ENCODE measurements at places on chromosomes 7 and 10.

DNA sequence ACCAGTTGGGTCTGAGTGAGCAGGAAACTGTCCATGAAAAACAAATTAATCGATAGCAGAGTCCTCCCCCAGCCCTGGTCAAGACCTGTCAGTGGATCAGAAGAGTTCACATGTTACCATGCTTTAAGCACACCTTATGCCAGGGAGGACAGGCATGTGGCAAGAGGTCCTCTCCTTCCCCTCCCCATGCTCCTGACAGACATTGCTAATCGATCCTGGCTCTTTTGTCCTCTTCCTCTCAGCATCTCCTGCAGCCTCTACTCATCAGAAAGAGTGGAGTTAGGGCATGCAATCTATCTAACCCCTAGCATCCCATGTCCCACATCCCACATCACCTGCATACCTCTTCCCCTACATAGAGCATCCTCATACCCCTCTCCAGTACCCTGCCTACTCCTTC, 117.1 kb upstream of the TCF7L2 start:
- no peak for DNase-seq

DNA sequence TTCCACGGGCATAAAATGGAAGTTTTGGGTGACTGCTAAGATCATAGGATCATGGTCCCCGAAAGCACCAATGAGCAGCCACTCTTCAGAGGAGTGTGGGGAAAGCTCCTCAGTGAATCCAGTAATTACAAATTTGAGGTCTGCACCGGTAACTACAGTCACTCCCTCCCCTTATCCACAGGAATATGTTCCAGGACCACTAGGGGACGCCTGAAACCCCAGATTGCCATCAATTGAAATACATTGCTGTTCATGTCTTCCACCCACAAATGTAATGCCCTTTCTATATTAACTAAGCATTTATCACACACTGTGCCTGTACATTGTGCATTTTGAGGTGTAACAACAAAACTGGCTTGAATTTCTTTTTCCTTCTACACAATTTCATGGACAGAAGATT, 447.9 kb upstream of the PFKP start:
- DNase-seq: no peak

DNA sequence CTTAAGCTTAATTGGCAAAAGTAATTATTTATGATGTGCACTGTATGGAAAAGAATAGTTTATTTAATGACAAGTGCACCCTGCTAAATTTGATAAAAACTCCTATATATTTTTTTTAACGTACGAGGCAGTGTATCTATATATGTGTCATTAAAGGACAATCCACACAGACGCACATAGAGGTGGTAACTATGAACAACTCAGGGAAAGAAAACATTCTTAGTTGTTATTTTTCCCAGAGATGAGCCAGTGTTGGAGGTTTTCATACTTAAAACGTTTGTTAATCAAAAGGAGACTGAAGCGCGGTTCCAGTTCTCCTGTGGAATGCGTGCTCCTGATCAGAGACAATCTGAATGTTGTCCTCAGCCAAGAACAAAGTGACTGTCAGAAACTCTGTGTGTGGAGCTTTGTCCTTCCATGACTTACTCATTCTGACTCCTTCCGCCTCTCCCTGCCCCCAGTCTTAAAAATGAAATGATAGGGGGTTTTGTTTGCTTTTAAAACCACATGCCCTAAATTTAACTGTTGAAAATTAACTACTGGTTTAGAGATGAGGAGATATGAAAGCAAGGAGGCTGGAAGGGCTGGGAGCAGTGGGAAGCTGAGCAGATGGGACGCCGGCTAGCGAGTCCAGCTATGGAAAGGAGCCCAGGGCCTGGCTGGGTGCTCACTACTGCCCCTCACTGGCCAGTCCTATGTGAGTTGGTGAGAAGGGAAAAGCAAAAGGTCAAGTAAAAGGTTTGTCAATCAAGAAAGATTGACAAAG, 99.6 kb downstream of the SVIL start:
- no peak for DNase-seq

- no peak for DNase-seq
Observed at GRCh38 chr10:132796846-132797245, 10.9 kb upstream of the NKX6-2 start.

DNA sequence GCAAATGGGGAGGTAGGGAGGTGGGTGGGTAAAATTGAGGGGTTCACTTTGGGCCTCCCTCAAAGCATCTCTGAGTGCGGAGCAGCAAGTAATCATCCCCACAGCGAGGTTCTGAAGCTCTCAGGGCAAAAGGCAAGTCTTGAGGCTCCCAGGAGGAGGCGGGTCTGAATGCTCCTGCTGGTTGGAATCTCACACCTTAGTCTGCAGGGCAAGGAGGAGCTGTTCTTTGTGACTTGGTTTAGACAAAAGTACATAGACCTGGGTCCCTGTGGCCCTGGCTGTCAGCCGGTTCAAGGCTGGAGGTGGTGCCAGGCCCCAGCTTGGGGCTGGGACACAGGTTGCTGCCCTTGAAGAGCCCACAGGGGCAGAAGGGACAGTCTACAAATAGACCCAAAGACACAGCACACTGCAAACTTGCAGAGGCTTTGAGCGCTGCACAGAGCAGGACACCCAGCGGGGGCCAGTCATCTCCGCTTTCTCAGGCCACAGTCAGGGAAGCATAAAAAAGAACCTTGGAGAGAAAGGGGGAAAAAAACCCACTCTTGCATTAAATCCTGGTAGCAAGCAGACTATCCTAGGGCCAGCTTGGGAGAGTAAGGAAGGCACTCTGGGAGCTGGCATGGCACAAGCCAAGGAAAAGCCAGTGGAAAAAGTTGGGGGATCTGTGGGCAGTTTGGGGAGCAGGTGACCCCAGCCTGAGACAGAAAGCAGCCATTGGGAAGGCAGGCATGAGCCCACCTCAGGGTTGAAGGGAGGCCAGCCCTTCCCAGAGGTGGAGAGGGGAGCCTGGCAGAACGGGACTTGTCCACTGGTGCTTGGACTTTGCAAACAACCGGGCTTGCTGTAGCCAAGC, 926 bp upstream of the C10orf71 start:
- no peak for DNase-seq

DNA sequence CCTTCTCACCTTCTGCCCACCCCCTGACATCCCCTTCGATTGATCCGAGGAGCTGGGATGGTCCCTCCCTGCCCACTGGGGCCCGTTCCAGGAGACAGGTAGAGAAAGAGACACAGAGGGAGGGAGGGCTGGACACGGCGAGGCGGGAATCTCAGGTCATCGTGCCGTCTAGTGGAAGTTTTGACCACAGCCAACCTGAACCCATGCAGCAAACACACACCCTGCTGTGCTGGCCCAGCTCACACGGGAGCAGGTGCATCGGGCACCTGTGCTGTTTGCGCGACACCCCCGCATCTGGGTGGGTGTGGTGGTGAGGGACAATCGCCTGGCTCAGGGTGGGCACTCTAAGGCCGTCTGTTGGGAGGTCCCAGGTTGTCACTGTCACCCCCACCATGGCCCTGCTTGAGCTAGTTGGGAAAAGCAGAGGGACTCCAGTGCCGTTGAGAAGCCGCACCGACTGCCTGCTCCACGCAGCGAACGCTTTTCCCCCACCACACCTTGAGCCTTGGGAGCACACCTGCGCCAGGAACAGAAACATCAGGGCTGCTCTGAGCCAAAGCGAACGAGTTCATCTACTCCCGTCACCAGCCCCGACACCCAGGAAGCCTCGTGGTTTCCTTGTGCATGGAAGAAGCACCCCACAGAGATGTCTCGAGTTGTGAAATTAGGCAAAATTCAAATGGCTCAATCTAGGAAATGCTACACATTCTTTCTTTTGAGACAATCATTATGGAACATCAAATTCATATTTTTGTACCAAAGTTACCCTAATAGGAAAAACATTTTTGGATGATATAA, 285.8 kb downstream of the DNAJB6 start:
- no peak for DNase-seq

GRCh38 chr7:133293384-133294160, 40.7 kb downstream of the EXOC4 start:
- DNase-seq: no peak

- DNase-seq: no peak
Observed at GRCh38 chr10:12645449-12645848, 296.1 kb downstream of the CAMK1D start.

DNA sequence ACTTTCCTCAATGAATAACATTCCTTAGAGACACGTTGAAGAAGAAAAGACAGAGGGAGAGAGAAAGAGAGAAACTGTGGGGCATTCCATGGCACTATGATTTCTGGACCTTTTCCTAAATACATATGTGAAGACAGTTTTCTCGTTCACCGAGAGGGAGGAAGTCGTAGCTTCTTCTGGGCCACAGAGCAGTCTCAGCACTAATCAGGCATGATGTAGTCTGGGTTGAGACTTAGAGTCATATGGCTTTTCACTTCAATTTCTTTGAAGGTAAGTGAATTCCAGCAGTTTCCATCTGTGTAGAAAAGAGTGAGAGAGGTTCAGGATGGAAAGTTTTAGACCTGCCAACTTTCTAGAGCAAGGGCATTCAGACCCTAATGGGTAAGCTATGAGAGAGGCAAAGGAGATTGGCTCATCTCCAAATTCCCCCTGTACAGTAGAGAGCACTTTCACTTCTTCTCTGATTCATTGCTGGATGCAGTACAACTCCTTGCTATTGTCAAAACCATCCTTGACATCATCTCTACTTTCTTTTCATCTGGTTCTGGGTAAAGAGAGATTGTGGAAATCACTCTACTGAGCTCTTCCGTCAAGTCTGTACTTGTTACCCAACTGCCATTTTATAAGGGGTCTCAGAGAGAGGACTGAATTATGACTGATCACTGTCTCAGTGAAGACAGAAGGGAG, 31.5 kb upstream of the OR9A4 start:
- no peak for DNase-seq

- DNase-seq: no peak
Observed at GRCh38 chr10:103768345-103768744, 87.0 kb downstream of the SH3PXD2A start.

DNA sequence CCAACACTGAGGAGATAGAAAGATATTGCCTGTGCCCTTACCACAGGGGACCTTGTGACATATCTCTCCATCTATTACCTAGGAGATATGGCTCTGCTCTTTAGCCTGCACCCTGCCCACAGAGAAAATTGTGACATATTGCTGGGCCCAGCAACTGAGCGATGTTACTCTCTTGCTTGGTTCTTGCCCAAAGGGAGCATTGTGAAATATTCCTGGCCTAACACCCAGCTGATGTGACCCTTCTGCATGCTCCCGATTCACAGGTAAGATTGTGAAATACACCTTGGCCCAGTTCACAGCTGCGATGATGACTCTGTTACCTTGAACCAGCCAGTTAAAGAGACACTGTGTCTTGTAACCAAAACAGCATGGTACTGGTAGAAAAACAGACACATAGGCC, 37.2 kb upstream of the ZNF107 start:
- no peak for DNase-seq

- DNase-seq: no peak
Observed at GRCh38 chr10:83917537-83918506, 221.5 kb upstream of the GHITM start.

DNA sequence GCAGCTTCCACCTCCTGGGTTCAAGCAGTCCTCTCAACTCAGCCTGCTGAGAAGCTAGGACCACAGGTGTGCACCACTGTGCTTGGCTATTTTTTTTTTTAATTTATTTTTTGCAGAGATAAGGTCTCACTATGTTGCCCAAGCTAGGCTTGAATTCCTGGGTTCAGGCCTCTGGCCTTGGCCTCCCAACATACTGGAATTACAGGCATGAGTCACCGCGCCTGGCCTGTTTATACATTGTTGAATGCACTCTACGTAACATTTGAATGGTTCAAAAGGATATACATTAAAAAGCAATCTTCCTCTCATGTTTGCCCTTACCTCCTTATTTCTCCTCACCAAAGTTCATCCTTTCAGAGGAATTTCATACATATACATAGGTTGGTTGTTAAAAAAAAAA, 7.2 kb upstream of the SNX10 start:
- no peak for DNase-seq

- no peak for DNase-seq
Observed at GRCh38 chr7:75993689-75994387, 557 bp downstream of the TMEM120A start.

DNA sequence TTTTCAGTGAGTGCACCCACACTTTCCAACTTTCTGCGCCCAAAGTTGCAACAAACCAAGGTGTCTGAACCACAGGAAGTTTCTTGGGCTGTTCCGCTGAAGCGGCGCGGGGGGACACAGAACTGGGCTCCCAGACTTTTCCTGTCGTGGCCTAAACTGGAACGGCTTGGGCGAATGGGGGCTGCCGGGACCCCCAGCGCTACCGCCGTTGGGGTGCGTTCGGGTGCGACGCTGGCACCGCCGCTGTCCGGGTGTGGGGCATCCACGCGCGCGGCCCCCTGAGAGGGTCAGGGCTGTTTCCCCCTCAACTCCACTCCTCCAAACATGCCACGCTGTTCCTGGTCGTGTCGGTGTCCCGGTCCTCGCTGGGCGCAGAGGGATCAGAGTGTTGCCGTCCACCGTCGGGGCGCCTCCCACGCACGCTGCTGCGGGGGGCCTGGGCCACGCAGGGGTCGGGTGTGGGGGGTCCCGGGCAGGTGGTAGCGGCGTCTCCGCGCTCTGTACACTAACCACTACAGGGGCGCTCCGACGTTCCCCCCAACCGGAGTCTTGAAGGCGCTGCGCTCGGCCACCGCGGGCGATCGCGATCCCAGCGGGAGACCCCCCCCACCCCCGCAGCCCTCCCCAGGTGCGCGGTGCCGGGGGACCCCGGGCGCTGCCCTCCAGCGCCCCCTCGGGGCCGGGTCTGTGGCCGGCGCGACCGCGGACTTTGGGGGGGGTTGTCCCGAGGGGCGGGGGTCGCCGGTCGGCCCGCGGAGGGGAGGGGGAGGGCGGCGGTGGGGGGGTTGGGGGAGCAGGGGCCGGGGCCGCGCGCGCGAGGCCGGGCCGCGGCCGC, 2.2 kb upstream of the CUX1 start:
- peak; percentile 50 for DNase-seq

DNA sequence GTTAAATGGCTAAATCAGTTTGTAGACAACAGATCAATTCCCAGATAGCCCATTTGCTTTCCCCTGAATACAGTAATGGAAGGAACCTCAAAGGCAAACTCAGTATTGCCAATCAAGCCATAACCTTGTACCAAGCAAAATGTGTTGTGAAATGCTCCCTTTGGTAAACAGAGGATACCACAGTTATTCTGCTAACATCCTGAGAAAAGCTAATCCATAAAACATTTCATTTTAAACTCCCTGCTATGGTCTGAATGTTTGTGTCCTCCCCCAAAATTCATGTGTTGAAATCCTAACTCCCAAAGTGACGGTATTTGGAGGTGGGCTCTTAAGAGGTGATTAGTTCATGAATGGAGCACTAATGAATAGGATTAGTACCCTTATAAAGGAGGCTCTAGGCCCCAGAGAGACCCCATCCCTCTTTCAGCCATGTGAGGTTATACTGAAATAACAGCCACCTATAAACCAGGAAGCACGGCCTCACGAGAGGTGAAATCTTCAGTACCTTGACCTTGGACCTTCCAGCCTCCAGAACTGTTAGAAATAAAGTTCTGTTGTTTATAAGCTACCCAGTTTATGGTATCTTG, 89.3 kb upstream of the RNF148 start:
- no peak for DNase-seq

GRCh38 chr7:24401628-24402593, 117.9 kb downstream of the NPY start:
- no peak for DNase-seq

GRCh38 chr10:118629211-118629610, 33.8 kb upstream of the PRLHR start:
- no peak for DNase-seq

- DNase-seq: no peak
Observed at GRCh38 chr7:136064627-136065237, 87.6 kb upstream of the MTPN start.

GRCh38 chr7:40115936-40116335, 18.5 kb downstream of the MPLKIP start:
- DNase-seq: no peak

GRCh38 chr10:128979405-128979804, 487.6 kb upstream of the MGMT start:
- no peak for DNase-seq
